Aorta (tissue), 5 donors: ENCODE measurements at places on chromosomes 13 and 19. TPM values are rescaled to one million over a fixed set of nuclear protein-coding genes. Genes with fewer than 3 reads are reported as not detected.
A peak's percentile ranks its signal among the peaks of the same experiment; 100 is the strongest.

GRCh38 chr13:98930151-98930591 lies 47.7 kb downstream of the DOCK9 start:
- H3K4me3 ChIP-seq = no peak overlapping the region
- DNase-seq = no peak
- H3K36me3 ChIP-seq = no peaks in the 10 kb centered on the region
- no peak overlapping the region for H3K27ac ChIP-seq
- H3K4me1 ChIP-seq = no peaks in the 10 kb centered on the region

DNA sequence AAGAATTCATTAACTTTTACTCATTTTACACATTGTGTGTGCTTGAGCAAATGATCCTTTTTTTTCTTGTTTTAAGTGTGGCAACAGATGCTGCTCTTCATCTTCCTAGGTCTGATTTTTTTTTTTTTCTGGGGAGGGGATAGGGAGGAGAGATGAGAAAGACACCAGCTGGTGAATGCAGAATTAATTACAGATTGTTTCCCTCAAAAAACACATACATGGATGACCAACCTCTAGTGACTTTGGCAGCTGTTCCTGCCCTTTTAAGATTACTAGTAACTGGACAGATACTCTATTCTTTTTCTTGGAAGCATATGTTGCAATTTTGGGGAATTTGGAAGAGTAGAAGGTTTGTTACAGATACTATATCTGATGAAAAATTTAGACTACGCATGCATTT lies 103.6 kb upstream of the MYO16 start:
- H3K27me3 ChIP-seq = no peaks in the 10 kb centered on the region
- no peaks in the 10 kb centered on the region for H3K36me3 ChIP-seq
- H3K4me1 ChIP-seq = no peaks in the 10 kb centered on the region
- no peak overlapping the region for H3K4me3 ChIP-seq
- no peak overlapping the region for H3K27ac ChIP-seq

DNA sequence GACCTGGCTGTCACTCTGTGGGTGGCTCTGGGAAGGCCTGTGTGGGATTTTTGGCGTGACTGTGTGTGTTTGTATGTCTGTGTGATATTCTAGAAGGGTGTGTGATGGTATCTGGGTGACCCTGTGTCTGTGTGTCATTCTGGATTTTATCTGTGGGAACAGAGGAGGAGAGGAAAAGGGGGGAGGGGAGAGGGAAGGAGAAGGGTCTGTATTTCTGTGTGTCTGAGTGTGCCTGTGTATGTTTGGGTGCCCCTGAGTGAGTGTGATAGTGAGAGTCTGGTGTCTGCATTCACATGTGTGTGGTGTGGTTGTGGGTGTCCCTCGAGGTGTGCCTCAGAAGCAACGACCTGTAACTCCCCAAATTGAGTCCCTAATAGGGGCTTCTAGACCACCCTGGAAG lies 8.1 kb upstream of the NFIX start:
- no peak for DNase-seq
- H3K4me1 ChIP-seq = no peaks in the 10 kb centered on the region
- H3K27ac ChIP-seq = no peak overlapping the region
- no peak overlapping the region for H3K4me3 ChIP-seq
- H3K27me3 ChIP-seq = no peaks in the 10 kb centered on the region

- DNase-seq = no peak
- peaks cover 1% of the 10 kb centered on the region for H3K4me1 ChIP-seq
- H3K27me3 ChIP-seq = no peaks in the 10 kb centered on the region
- H3K4me3 ChIP-seq = no peak overlapping the region
- H3K27ac ChIP-seq = no peak overlapping the region
- no peaks in the 10 kb centered on the region for H3K36me3 ChIP-seq
These were observed 139.7 kb downstream of the FLT1 start for GRCh38 chr13:28355046-28355821.

DNA sequence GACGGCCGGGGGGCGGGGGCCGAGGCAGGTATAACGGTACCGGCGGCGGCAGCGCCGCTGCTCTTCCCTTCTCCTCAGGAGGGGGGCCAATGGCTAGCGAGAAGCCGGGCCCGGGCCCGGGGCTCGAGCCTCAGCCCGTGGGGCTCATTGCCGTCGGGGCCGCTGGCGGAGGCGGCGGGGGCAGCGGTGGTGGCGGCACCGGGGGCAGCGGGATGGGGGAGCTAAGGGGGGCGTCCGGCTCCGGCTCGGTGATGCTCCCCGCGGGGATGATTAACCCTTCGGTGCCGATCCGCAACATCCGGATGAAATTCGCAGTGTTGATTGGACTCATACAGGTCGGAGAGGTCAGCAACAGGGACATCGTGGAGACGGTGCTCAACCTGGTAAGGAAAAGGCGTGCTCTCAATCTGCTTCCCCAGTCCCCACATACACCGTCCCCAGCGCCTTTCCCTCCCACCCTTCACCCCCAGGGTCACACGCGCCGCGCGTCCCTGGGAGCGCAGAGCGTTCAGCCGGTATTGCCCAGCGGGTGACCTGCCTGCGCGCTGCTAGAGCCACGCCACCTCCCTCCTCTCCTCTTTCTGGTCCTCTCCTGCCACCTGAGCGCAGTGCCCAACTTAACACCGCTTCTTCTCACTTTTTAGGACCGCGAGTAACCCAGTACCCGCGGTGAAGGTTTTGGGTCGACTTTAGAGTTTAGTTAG lies 814 bp downstream of the NBEA start:
- no peaks in the 10 kb centered on the region for H3K27me3 ChIP-seq
- no peak overlapping the region for H3K27ac ChIP-seq
- H3K36me3 ChIP-seq = no peaks in the 10 kb centered on the region
- peak; percentile 34 for DNase-seq
- H3K4me3 ChIP-seq = peak overlapping the region; percentile 98

DNA sequence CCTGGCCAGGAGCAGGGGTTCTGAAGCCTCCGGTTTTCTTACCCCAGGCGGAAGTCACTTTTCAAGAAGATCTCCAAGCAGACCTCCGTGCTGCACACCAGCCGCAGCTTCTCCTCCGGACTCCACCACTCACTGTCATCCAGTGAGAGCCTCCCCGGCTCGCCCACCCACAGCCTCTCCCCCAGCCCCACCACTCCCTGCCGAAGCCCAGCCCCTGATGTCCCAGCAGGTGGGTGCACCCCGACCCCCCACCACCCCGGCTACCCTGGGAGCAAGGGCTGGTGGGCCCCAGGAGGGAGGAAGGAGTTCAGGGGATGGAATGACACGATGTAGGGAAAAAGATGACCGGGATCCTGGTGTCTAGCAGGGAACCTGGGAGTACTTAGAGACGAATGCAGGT lies 5.6 kb upstream of the PIK3R2 start:
- H3K4me1 ChIP-seq = no peaks in the 10 kb centered on the region
- H3K27me3 ChIP-seq = no peaks in the 10 kb centered on the region
- H3K27ac ChIP-seq = no peak overlapping the region
- no peaks in the 10 kb centered on the region for H3K36me3 ChIP-seq
- no peak for DNase-seq

GRCh38 chr13:113004126-113004525 lies 35.1 kb downstream of the MCF2L start:
- no peak for DNase-seq
- no peaks in the 10 kb centered on the region for H3K4me1 ChIP-seq
- H3K27me3 ChIP-seq = no peaks in the 10 kb centered on the region

GRCh38 chr19:39967561-39967960 lies 3.4 kb upstream of the PSMC4 start:
- H3K4me1 ChIP-seq = no peaks in the 10 kb centered on the region
- H3K4me3 ChIP-seq = no peak overlapping the region
- no peak overlapping the region for H3K27ac ChIP-seq
- H3K27me3 ChIP-seq = no peaks in the 10 kb centered on the region
- H3K36me3 ChIP-seq = no peaks in the 10 kb centered on the region
- DNase-seq = no peak

DNA sequence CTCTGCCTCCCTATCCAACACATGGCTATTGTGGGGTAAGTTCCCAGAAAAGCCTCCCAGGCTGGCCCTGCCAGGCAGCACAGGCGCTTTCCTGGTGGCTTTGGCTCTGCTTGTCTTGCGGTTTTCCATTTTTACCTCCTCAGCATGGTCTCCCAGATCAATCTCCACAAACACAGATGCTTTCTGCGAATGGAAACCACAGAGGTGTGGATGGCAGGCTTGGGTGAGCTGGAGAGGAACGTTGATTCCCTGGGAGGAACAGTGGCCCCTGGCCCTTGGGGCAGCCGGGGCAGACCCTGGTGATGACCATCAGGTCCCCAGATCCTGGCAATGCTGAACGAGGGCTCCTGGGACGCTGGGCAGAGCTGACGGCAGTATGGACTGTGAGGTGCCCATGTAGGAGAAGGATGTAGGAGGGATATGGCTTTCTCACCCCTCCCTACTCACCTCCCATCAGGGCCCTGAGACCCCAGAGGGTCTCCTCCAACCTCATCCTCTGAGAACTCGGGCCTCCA lies 6.6 kb downstream of the C13orf46 start:
- no peaks in the 10 kb centered on the region for H3K4me1 ChIP-seq
- no peaks in the 10 kb centered on the region for H3K27me3 ChIP-seq
- H3K4me3 ChIP-seq = no peak overlapping the region
- peak; percentile 26 for DNase-seq
- no peaks in the 10 kb centered on the region for H3K36me3 ChIP-seq

- no peaks in the 10 kb centered on the region for H3K36me3 ChIP-seq
- DNase-seq = peak; percentile 57
- no peak overlapping the region for H3K27ac ChIP-seq
These were observed 122.5 kb upstream of the MCF2L start for GRCh38 chr13:112846411-112847115.

GRCh38 chr13:84570831-84571230 lies 688.6 kb upstream of the SLITRK1 start:
- no peak for DNase-seq
- no peaks in the 10 kb centered on the region for H3K4me1 ChIP-seq
- H3K36me3 ChIP-seq = no peaks in the 10 kb centered on the region
- no peak overlapping the region for H3K4me3 ChIP-seq

- no peak for DNase-seq
- H3K4me1 ChIP-seq = no peaks in the 10 kb centered on the region
- no peak overlapping the region for H3K27ac ChIP-seq
- no peaks in the 10 kb centered on the region for H3K27me3 ChIP-seq
- no peak overlapping the region for H3K4me3 ChIP-seq
These were observed 76.0 kb upstream of the STK24 start for GRCh38 chr13:98652721-98653462.

DNA sequence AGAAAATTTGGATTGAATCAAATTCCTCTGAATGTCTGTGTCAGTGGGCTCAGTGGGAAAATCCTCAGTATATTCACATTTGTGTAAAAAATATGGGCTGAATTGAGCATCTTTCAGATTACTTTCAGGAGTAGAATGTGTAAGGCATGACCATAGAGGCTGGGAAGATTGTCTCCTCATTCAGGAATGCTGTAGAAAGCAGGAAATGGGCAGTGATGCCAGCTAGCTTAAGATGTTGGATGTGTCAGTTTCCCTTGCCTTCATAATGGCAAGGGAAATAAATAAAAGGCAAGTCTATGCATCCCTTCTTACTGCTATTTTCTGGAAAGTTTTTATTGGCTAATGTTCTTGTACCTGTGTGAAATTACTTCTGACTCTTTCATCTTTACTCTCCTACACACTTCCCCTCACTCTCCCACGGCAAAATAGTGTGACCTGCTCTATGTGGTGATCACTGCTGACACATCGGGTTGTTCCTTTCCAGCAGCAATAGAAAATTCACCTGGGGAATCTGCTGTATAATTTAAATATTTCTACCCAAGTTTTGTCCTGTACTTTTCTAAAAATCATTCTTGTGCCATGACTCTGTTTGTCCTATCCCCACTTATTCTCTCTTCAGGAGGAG lies 103.2 kb downstream of the LMO7 start:
- no peak overlapping the region for H3K4me3 ChIP-seq
- no peak overlapping the region for H3K27ac ChIP-seq
- H3K27me3 ChIP-seq = no peaks in the 10 kb centered on the region

DNA sequence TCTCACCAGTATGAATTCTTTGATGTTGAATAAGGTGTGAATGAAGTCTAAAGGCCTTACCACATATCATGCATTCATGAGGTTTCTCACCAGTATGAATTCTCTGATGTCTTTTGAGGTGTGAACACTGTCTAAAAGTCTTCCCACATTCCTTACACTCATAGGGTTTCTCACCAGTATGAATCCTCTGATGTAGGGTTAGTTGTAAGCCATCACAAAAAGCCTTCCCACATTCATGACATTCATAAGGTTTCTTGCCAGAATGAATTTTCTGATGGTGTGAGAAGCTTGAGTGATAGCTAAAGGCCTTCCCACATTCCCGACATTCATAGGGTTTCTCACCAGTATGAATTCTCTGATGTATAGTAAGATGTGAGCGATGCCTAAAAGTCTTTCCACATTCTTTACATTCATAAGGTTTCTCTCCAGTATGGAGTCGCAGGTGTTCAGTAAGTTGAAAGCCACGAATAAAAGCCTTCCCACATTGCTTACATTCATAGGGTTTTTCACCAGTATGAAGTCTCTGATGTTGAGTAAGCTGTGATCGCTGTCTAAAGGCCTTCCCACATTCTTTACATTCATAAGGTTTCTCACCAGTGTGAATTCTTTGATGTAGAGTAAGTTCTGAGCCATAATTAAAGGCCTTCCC lies 27.7 kb downstream of the ZNF461 start:
- no peaks in the 10 kb centered on the region for H3K4me1 ChIP-seq
- H3K36me3 ChIP-seq = peaks cover 13% of the 10 kb centered on the region
- DNase-seq = no peak
- H3K27me3 ChIP-seq = no peaks in the 10 kb centered on the region

- H3K27ac ChIP-seq = no peak overlapping the region
- no peak overlapping the region for H3K4me3 ChIP-seq
- H3K27me3 ChIP-seq = no peaks in the 10 kb centered on the region
- H3K4me1 ChIP-seq = no peaks in the 10 kb centered on the region
- DNase-seq = no peak
These were observed 924.0 kb downstream of the EFNB2 start for GRCh38 chr13:105611424-105611823.

GRCh38 chr13:99956473-99957349 lies 14.9 kb downstream of the ZIC5 start:
- H3K36me3 ChIP-seq = no peaks in the 10 kb centered on the region
- H3K27me3 ChIP-seq = no peaks in the 10 kb centered on the region
- H3K4me3 ChIP-seq = no peak overlapping the region
- no peak overlapping the region for H3K27ac ChIP-seq
- DNase-seq = no peak

GRCh38 chr19:46471811-46472543 lies 614 bp upstream of the PNMA8A start:
- H3K27ac ChIP-seq = peak overlapping the region; percentile 71
- no peaks in the 10 kb centered on the region for H3K27me3 ChIP-seq
- DNase-seq = no peak
- H3K36me3 ChIP-seq = no peaks in the 10 kb centered on the region

The ATP4A gene
- total RNA-seq = not detected

The XAB2 gene
- total RNA-seq = 34.1 TPM

The SYDE1 gene
- 49.9 TPM for total RNA-seq

The DCT gene
- 0.29 TPM for total RNA-seq

The CLIP3 gene
- 35.1 TPM for total RNA-seq

The OR7D2 gene
- total RNA-seq = not detected

The SYCN gene
- not detected for total RNA-seq
